Stimulated activated CD8-positive, alpha-beta memory T cell treated with anti-CD3 and anti-CD28 coated beads, Interleukin-7, amount 100 ng/mL, for 48 hours (primary cell): ENCODE measurements at places on chromosomes 1 and 21.

- DNase-seq: no peak
Measured at GRCh38 chr1:225418598-225418997, 9.2 kb downstream of the LBR start.

- no peak for DNase-seq
Measured at GRCh38 chr1:36835017-36835695, 199.2 kb downstream of the GRIK3 start.

DNA sequence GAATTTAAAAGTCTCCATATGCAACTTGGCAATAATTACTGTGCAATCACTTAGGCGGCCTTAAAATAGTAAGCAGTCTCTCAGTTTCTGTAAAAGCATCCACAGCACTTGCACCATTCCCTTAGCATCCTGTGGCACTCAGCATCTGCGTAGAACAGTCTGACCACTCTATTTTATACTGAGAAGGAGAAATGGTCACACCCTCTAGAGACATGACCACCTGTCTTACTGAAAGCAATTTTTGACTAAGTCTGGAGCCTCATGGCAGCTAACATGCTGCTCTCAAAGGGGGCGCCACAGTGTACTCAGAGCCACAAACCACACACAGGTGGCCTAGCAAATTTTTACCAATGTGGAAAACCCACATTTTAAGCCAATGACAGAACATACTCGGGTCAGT is 62.0 kb downstream of the KCNK1 start:
- DNase-seq: no peak

- DNase-seq: no peak
Measured at GRCh38 chr1:46621930-46622329, 5.3 kb upstream of the MOB3C start.

DNA sequence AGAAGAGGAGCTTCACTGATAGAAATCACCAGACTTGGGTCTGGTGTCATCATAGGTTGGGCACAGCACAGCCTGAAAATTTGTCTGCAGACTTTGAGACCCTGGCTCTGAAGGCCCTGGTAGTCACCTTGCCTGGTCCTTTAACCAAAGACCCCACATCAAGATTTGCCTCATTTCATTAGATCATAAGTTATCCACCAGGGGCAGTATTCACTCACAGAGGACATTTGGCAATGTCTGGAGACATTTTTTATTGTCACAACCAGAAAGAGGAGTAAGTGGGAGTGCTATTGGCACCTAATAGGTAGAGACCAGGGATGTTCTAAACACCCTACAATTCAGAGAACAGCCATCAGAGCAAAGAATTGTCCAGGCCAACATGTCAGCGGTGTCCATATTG is 22.1 kb upstream of the PAX7 start:
- DNase-seq: no peak

GRCh38 chr1:8822373-8823294 is 5.2 kb upstream of the RERE start:
- DNase-seq: no peak

- DNase-seq: no peak
Measured at GRCh38 chr1:166988974-166989515, at the start of gene MAEL. Gene MAEL (plus strand): TSS chr1:166989280. CDS start chr1:166989353, 73 bp downstream.

DNA sequence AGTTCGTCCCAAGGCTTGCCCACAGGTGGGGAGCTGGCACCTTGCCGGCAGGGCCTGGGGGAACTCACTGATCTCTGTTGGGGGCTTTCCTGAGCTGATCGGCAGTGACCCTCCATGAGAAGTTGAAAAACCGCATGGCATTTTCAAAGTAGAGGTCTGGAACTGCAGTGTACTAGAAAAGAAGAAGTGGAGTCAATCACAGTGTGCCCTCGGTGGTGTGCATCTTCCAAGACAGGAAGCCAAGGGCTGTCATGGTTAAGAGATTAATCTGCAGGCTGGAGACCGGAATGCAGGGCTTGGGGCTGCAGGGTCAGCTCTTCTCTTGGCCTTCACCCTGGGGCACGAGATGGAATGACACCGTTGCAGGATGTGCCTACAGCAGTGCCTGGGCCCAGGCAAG is 56.8 kb downstream of the ECE1 start:
- DNase-seq: no peak

- DNase-seq: no peak
Measured at GRCh38 chr21:35408401-35408800, 359.3 kb upstream of the RUNX1 start.

DNA sequence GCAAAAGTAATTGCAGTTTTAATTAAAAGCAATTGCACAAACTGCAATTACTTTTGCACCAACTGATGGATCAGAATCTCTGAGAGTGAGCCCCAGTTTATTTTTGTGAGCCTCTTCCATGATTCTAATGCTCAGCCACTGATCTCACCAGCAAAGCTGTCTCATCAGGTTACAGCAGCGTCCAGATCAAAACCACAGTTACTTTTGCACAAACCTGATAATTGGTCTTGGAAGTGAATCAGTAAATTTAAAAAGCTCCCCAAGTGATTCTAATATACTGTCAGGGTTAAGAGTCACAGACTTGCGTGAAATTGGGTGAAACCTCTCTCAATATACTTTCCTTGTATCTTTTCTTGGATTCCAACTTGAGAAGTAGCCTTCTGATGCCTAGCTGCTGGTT is 13.5 kb upstream of the CR2 start:
- DNase-seq: no peak

- no peak for DNase-seq
Measured at GRCh38 chr1:156407344-156407743, 38.3 kb downstream of the RHBG start.

DNA sequence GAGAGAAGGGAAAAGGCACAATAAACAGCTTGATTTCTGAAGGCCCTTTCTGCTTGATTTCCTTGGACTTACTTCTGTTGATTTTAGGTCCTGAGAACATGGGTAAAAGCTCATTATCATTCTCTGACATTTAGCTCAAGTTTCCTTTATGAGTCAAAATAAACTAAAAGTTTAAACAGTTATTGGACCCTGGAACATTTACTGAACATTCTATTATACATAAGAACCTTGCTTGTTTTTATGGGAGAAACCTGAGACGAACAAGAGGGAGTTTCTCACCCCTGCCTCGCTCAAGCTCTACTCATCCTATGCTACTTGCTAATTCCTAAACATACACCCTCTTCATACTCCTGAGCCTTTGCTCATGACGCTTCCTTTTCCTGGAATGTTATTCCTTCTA is 538.3 kb upstream of the PKN2 start:
- DNase-seq: no peak

- no peak for DNase-seq
Measured at GRCh38 chr1:230818901-230819300, 49.4 kb downstream of the C1orf198 start.

- no peak for DNase-seq
Measured at GRCh38 chr1:77833521-77834100, 54.2 kb downstream of the MIGA1 start.

DNA sequence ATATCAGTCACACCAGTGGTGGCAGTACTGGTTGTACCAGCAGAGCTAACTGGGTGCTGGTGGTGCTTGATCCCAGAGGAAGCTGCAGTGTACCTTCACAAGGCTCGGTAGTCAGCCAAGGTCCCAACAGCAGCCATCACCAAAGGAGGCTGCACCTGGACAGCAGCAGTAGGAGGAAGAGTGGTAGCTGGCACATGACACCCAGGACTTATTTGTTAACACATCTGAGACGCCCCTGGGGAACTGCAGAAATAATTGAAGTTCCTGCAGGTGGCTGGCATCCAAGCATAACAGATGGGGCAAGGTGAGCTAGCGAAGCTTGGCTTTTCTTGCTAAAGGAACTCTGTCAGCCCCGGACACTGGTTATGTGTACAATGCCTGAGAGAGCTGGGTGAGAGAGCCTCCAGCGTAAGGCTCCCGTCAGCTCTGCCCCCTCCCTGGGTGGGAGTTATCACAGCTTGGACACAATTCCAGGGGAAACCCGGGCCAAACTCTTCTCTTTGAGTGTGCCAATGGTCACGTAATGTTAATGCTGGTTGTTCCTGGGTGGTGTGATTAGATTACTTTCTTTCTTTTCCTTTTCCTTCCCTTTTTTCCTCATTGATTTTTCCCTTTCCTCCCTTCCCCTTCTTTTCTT is 29.1 kb upstream of the PARP1 start:
- DNase-seq: no peak
